ENCODE measurements at places on chromosomes 2 and 18.

GRCh38 chr2:206856513-206856912 is 82.8 kb upstream of the CPO start:
- no peak for DNase-seq

GRCh38 chr2:207686812-207687211 is 24.6 kb upstream of the CCNYL1 start:
- no peak for DNase-seq

DNA sequence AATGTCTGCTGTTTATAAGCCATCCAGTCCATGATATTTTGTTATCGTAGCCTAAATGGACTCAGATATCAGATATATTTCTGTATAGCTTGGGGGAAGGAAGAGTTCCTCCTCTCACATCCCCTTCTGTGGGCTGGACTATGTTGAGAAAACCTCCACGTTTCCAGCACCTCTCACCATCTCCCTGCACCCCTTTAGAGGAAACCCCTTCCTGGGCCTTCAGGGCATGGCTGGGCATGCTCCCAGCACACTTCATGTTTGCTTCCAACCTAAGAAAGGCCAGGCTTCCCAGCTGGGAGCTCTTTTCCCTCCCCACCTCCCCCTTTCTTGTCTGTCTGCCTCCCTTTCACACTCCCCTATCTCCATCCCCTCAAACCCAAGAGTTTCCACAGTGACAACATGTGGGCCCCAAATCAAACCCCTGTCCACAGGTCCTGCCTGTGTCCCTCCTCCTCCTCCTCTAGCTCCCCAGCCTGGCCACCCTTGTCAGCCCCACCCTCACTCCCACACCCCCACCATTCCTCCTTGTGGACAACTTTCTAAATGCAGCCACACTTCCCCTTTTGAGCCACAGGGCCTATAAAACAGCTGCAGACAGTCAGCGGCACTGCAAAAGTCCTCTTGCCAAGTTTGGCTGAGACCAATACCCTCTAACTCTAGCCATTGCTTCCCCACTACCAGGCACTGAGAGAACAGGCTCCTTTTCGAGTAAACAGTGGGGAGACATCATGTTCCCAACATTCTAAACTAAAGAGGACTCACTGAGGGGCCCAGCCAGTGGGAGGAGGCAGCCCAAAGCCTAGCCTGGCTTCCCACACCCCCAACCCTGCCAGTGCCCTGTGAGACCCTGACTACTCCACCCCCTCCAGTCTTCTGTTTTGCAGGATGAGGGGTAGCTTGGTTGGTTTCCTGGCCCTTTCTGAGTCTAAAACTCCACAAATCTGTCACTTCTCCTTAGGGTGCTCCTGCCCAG is 120.5 kb downstream of the ZFP36L2 start:
- DNase-seq = no peak

DNA sequence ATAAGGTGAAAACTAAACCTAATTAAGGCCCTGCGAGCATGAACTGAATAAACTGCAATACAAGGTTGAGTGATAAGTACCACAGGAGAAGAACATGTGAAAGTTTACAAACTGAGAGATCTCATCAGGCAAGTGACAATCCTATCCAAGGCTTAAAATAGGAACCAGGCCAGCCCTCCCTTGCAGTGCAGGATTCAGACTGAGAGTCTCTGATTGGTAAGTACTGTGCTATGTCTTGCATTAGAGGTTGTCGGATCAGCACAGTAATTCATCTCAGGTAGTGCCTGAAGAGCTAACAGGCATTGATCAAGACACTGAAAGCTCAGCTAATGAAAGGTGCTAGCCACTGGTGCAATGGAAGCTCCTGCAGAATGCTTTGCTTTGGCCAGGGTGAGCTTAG is 801.7 kb upstream of the ID2 start:
- DNase-seq = no peak

DNA sequence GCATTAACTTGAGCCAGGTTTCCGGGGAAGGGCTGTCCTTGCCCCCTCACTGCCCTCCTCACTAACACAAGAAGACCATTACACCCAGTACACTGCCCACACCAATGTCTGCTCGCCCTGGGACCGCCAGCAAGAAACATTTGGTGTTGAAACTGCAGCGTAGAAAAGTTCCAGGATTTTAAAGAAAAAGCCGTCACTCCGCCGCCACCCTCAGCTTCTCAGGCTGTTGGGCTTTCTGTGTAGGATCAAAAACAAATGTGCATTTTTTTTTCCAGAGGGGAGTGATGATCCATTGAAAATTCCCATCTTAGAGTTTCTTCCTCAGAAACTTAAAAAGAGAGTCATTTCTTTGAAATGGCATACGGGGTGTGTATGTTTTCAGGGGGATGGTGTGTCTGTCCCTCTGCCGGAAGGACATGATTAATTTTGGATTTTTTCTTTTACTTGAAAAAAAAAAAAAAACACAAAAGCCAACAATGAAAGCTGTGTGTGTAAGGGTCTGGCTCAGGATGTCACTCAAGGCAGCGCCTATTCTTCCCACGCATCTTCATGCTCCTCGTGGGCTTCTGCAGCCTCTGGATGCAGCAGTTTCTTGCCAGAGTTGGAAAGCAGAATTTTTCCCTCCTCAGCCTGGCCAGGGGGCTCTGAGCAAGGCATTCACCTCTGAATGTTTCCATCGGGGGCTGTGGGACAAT is 184.9 kb downstream of the GLI2 start:
- no peak for DNase-seq

DNA sequence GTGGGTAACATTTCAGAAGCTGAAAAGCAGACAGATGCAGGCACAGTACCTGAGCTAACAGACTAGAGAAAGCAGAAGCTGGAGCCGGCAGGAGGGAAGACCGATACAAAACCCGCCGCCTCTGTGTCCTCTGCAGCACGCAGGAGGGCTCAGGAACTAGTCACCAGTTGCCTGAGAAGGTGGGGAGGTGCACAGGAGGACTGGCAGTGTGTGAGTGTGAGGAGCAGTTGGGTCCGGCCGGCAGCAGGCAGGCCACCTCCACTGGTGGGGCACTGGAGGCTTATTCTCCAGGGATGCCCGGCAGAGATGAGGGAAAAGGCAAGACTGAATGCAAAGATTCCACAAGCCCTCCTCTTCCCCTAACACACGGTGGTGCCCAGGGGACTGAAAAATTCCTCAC is 18.2 kb downstream of the ERCC3 start:
- DNase-seq = no peak

DNA sequence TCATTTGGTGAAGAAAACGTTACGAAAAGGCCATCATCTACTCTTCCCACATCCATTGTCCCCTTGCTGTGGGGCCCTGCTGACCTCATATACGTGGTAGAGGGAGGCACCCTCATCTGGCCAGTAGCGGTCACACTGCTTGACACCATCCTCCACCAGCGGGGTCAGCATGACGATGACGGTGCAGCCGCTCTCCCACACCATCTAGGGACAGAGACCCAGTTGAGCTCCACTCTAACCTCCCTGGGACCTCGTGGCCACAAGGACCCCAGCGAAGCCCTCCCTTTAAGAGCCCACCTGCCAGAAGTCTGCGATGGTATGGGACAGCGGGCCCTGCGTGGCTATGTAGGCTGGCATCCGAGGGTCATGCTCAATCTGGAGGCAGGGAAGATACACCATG is 13.1 kb downstream of the PTPRN start:
- DNase-seq = no peak

DNA sequence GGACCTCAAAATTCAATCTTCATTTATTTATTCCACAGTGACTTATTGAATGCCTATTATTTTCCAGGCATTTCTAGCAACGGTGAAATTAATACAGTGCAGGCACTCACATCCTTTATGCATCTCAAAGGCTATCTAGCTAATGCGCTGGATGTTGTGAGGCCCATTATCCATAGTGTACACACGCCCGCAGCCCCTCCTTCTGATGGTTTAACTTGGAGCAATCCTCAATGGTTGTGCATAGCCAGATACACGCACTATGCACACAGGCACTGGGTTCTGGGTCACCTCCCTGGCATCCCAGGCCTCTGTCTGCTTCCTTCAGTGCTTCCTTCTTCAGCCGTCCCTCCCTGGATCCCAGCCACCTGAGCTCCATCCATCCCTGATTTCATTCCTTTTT is 108.5 kb upstream of the BOD1L2 start:
- DNase-seq = no peak

DNA sequence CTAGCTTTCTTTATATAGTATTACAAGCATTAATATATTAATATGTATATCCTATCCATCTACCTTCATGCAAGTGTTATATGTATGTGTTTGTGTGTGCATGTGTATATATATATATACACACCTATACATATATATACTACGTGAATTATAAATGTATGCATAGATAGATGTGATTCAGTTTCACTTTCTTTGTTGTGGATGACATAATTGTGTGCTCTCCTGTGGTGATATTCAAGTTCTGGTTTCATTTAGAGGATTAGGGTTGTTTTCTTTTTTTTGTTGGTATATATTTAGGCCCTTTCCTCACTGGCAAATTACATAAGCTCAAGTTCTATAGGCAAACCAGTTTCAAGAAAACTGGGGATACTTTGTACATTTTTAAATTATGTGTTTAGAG is 225.7 kb upstream of the FANCL start:
- DNase-seq = no peak

DNA sequence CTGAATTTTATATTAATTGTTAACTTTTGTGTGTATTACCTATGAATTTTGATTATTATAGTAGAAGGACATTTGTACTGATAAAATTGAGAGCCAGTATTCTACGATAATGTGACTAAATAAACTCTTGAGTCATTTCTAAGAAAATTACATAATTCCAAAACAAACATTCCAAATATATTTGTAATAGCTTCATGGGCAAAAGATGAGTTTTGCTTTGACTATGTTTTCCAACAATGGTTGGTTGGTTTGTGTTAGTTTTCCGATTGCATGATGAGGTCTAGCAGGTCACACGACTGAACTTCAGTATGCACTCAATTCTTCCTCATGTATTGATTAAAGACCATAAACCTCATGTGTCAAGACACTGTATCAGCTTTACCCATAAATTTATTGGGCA is 71.7 kb upstream of the WDR75 start:
- no peak for DNase-seq

DNA sequence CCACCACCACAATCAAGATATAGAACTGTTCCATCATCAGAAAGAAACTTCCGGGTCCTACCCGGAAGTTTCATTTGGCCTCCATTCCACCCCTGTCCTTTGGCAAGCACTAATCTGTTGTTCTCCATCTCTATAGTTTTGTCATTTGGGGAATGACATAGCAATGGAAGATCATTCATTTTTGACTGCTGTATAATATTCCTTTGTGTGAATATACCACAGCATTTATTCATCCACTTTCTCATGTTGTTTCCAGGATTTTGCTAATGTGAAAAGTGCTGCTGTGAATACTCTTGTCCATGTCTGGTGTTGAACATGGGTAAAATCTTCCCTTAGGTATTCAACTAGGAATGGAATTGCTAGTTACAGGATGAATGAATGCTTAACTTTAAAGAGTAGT is 53.1 kb downstream of the ACOXL start:
- DNase-seq = no peak

DNA sequence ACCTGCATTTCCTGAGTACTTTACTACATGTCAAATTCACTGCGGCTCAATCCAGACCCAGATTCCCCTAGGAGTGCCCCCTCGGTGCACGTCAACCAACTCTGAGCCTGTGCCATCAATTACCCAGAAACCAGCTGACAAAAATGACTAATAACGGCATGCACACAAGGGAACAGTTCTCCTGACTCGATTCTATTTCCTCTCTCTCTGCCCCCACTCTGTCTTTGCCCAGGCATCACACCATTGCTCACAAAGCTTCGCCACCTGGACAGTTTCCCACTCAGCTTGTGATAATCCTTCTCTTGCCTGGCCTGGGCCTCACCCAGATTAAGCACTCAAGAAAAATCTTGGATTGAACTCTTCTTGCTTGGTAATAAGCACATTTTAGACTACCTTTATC is 115.3 kb upstream of the NDUFV2 start:
- no peak for DNase-seq

DNA sequence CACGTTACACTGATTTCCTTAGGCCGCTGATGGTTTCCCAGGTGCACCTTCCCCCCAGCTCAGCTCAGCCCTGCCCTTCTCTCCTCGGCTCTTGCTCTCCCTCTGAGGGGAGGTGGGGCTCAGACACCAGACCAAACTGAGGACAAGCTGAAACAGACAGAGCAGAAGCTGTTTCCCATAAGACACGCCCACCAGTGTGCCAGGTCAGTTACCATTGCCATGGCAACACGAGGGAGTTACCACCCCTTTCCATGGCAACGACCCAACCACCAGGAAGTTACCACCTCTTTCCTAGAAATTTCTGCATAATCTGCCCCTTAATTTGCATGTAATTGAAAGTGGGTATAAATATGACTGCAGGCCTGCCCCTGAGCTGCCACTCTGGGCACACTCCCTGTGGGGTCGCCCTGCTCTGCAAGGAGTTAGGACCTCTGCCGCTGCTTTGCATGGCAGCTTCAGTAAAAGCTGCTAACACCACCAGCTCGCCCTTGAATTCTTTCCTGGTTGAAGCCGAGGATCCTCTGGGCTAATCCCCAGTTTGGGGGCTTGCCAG is 120.9 kb upstream of the SMIM21 start:
- no peak for DNase-seq

GRCh38 chr2:107402330-107402729 is 424.4 kb upstream of the RGPD4 start:
- no peak for DNase-seq

DNA sequence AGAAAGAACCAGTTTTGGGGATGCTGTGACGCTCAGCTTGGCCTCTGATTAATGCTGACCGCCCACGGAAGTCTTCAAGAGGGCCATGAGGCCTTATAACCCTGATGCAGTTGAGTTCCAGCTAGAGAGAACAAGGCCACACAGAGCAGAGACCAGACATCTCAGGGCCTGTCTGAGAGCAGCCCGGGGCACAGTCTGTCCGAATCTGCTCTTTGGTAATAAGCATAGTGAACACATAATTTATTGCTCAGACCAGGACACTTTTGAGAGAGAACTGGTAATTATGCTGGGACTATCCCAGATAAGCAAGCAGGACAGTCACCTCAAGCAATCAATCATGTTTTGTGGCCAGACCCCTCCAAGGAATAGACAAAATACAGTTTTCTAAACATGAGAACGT is 68.5 kb downstream of the STPG4 start:
- DNase-seq = no peak

- DNase-seq = no peak
Measured at GRCh38 chr2:161370981-161371380, 45.1 kb upstream of the TBR1 start.

- no peak for DNase-seq
Measured at GRCh38 chr2:33064349-33064801, 117.6 kb downstream of the LTBP1 start.

- DNase-seq = no peak
Measured at GRCh38 chr2:211599146-211599545, 939.5 kb downstream of the ERBB4 start.

DNA sequence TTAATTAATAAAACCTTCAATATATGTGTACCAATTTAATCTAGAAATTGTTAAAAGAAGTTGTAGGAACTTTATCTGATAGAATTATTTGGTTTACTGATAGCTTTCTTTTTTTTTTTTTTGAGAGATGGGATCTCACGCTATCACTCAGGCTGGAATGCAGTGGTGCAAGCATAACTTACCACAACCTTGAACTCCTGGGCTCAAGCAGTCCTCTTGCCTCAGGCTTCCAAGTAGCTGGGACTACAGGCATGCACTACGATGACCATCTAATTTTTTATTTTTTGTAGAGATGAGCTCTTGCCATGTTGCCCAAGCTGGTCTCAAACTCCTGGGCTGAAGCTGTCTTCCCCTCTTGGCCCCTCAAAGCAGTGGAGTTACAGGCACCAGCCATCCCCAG is 66.8 kb downstream of the CCDC138 start:
- DNase-seq = no peak

- no peak for DNase-seq
Measured at GRCh38 chr2:179612591-179613298, 248.7 kb downstream of the ZNF385B start.

Data from activated CD8-positive, alpha-beta memory T cell treated with anti-CD3 and anti-CD28 coated beads for 4 hours (primary cell).